Fibroblast of lung (primary cell): ENCODE measurements at places on chromosomes 7 and 10. TPM values are rescaled to one million over a fixed set of nuclear protein-coding genes. Genes with fewer than 3 reads are reported as not detected.

DNA sequence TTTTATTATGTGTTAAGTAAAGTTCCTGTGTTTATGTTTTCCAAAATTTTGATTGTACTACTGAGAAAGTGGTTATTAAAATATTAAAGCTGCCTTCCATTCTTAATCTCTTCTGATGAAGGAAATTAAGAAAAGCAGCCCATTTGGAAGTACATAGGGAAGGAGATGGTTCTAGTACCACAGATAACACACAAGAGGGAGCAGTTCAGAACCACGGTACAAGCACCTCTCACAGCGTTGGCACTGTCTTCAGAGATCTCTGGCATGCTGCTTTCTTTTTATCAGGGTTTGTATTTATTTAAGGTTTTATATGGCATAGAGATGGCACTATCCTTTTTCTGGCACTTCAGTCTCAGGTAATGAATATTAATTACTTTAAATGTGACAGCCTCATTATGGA lies 111.6 kb downstream of the PHTF2 start:
- DNase-seq, result no peak

DNA sequence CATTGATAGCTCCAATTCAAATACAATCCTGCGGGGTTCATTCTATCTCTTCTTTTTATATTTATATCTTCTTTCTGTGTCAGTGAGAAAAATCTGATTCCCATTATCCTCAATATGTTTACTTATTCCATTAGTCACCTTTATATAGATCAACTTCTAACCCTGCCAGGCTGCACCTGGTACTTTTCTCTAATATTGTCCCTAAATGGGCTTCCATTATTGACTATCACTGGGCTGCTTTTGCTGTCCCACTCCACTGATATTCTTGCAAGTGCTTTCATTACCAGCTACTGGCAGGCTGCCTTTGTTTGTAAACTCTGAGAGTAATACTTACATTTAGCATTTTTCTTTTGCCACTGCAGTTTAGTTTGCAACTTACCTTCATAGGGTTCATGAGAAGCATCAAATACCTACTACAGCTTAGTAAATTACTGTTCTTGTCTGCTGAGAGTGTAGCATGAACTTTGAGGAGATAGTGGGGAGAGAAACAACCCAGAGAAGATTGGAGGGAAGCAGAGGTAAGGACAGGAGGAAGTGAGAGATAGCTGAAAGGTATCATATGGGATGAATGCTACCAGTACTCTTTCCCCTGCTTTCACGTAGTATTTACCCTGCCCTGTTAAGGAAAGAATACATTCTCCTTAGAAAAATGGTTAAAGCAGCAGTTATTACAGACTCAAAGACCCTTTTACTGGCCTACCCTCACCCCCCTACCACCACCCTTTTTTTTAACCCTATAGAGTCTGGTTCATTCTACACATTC lies 119.1 kb downstream of the PHTF2 start:
- DNase-seq, result no peak

Gene TMEM225B
- 0.51 and 1.2 TPM in 2 replicates for total RNA-seq

DNA sequence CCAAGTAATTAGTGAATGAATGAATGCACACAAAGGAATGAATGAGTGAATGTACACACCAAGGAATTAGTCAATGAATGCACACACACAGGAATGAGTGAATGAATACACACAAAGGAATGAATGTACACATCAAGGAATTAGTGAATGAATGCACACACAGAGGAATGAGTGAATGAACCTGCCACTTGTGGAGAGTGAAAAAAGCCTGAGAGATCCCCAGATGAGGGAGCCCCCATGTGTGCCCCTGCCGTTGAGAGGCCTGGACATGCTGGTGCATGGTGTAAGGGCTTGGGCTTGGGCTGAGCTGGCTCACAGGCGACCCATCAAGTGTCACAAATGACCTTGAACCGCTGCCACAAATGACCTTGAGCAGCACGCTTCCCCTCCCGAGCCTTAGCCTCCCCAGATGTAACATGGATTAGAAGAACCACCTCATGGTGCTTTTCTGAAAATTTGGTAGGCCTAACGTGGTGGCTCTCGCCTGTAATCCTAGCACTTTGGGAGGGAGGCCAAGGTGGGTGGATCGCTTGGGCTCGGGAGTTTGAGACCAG lies 46.2 kb downstream of the GTF2IRD1 start:
- no peak for DNase-seq

Gene AZGP1
- total RNA-seq, result not detected in 2 replicates
